ENCODE measurements at places on chromosomes 7 and 10. TPM values are rescaled to one million over a fixed set of nuclear protein-coding genes. Genes with fewer than 3 reads are reported as not detected.

C10orf62 gene
- total RNA-seq: not detected

NKX1-2 gene
- 0.77 TPM for total RNA-seq

DNA sequence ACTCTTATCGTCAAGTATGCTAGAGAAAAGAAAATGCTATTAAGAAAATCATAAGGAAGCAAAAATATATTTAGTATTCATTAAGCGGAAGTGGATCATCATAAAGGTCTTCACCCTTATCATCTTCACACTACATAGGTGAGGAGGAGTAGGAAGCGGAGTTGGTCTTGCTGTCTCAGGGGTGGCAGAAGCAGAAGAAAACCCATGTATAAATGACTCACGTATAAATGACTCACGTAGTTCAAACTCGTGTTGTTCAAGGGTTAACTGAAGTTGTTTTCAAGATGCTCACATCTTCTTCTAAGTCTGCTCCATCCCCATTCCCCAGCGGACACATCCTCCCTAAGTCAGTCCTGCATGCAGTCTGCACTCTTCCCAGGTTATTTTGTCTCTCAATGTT, 72.4 kb downstream of the SFMBT2 start:
- H3K36me3 ChIP-seq: peaks cover 14% of the 10 kb centered on the region
- peaks cover 4% of the 10 kb centered on the region for H3K27me3 ChIP-seq
- H3K4me3 ChIP-seq: no peak overlapping the region
- peaks cover 43% of the 10 kb centered on the region for H3K4me1 ChIP-seq

- H3K27ac ChIP-seq: no peak overlapping the region
- no peak overlapping the region for H3K4me3 ChIP-seq
- H3K36me3 ChIP-seq: no peaks in the 10 kb centered on the region
- DNase-seq: no peak
- peaks cover 27% of the 10 kb centered on the region for H3K4me1 ChIP-seq
These were observed 127.3 kb downstream of the LHPP start for GRCh38 chr10:124588736-124589490.

DNA sequence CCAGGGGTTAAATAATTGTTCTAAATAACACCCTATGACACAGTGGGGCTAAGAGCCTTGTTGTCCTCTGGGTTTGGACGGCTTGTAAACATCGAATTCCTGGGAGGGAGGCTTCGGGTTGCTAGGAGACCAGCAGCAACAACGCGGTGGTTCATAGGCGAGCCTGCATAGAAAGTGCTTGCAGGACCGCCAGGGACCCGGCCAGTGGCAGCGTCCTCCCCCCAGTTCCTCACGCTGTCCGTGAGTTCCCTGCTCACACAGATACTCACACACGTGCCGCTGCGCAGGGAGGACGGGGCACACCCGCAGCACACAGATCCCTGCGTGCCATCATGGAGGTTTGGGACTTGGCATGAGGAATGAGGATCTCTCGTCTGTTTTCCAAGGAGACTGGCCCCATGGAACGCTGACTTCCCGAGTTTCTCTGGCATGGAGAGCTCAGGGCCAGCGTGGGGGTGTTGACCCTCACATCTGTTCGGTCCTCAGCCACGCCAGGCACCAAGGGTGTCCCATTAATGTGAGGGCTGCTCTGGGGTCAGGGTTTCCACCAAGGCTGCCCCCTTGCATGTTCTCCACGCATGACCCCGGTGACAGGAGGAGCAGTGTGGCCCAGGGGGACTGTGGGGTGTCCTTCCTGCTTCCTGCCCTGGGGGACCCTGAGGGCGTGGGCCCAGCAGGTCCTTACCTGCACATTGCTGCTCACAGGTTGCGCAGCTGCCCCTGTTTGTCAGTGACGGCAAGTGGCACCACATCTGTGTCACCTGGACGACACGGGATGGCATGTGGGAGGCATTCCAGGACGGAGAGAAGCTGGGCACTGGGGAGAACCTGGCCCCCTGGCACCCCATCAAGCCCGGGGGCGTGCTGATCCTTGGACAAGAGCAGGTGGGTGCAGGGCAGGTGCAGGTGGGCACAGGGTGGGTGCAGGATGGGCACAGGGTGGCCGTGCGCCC, 9.7 kb downstream of the NPTX2 start:
- H3K4me3 ChIP-seq: no peak overlapping the region
- H3K36me3 ChIP-seq: no peaks in the 10 kb centered on the region
- peaks cover 5% of the 10 kb centered on the region for H3K27me3 ChIP-seq
- H3K27ac ChIP-seq: no peak overlapping the region
- DNase-seq: no peak

DNA sequence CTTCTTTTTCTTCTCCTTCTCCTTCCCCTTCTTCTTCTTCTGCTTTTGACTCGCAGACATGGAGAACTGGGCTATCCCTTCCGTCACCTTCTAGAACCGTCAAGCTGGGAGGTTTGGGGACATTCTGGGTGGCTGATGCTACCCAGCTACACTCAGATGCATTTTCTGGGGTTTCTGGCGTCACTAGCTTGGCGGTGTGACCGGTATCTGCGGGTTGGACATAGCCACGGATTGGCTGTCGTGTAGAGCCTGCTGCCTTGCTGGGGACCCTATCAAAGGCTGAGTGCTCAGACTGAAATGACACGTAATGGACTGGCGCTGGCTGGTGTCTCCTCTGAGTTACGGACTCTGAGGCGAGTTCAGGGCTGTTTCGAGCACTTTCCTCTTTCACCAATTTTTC, 101.7 kb downstream of the SVIL start:
- peaks cover 4% of the 10 kb centered on the region for H3K4me1 ChIP-seq
- peaks cover 34% of the 10 kb centered on the region for H3K36me3 ChIP-seq
- H3K4me3 ChIP-seq: no peak overlapping the region
- DNase-seq: no peak
- H3K27ac ChIP-seq: peak overlapping the region; percentile 42

GRCh38 chr7:150717814-150718420, 1.5 kb downstream of the GIMAP1 start:
- no peak for DNase-seq
- H3K27me3 ChIP-seq: peaks cover 4% of the 10 kb centered on the region
- H3K27ac ChIP-seq: no peak overlapping the region
- peaks cover 47% of the 10 kb centered on the region for H3K36me3 ChIP-seq
- peak overlapping the region; percentile 29 for H3K4me3 ChIP-seq

- no peak overlapping the region for H3K27ac ChIP-seq
- no peak overlapping the region for H3K4me3 ChIP-seq
- H3K27me3 ChIP-seq: no peaks in the 10 kb centered on the region
- no peaks in the 10 kb centered on the region for H3K36me3 ChIP-seq
- DNase-seq: no peak
- peaks cover 8% of the 10 kb centered on the region for H3K4me1 ChIP-seq
These were observed 193.2 kb upstream of the HABP2 start for GRCh38 chr10:113359655-113360054.

DNA sequence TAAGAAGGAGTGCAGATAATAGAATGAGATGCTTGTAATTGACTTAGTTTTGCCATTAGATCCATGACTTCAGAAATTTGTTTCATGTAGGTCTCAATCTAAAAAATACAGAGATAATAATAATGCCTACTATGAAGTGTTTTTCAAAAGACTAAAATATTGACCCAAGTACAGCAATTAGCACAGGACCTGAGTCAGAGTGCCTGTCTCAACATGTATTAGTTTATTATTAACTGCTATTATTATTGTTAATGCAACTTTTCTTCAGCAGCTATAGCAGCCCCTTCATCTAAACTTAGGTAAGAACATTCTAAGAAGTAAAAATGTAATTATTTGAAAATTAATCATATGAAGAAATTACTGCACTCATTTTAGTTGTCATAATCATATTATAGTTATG, 82.9 kb upstream of the HGF start:
- H3K27me3 ChIP-seq: no peaks in the 10 kb centered on the region
- H3K36me3 ChIP-seq: no peaks in the 10 kb centered on the region
- no peak for DNase-seq
- no peaks in the 10 kb centered on the region for H3K4me1 ChIP-seq

DNA sequence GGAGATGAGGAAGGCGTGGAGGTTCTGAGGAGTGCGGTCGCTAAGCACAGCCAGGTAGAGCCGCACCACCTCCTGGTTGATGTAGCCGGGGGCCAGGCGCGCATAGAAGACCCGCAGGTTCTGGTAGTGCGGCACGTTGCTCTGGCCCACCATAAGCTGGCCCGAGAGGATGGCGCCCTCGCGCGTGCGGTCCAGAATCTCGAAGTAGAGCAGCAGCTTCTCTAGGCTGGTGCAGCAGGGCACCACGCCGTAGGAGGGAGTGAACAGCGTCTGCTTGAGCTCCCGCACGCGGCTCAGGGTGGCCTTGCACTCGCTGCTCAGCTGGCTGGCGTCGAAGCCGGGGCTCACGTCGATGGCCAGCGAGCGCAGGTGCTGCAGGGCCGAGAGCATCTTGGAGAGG, 77.8 kb upstream of the TNRC18 start:
- peaks cover 22% of the 10 kb centered on the region for H3K36me3 ChIP-seq
- H3K27me3 ChIP-seq: peaks cover 5% of the 10 kb centered on the region
- no peak overlapping the region for H3K27ac ChIP-seq
- DNase-seq: no peak
- no peak overlapping the region for H3K4me3 ChIP-seq
